ENCODE measurements at places on chromosomes 12 and 14.

GRCh38 chr12:85803923-85804322 lies 32.3 kb downstream of the RASSF9 start:
- no peak for DNase-seq

DNA sequence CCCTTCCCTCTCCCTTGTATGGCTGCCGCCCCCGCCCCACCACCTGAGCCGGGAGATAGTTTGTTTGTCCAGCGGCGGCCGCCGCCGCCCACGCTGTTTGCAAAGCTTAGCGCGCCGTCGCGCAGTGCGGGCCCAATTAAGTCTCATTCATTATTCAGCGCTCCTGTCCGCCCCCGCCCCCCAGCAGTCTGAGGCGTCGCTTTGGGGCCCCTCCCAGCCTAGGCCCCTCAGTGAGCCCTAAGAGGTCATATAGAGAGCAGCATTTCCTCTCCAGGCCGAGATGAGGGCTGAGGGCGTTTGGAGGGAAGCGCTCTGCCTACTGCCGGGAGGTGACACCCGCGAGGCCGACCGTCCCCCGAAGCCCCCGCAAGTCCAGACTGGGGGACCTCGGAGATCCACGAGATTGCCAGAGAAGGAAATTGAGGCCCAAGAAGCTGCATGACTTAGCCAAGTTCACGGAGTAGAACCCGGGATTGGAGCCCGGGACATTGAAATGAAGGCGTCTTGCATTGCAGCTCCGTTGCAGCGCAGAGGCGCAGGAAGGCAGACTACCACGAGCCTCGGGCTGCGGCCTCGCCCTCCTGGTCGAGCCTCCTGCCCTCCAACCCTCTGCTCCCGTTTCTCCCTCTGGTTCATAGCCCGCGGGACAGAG lies at the start of gene DNAJC22:
Gene DNAJC22 (plus strand): TSS at position 230 of the 652 bp plus-strand sequence. CDS start 1,985 bp downstream, outside the sequence.
- no peak for DNase-seq

- no peak for DNase-seq
Observed at GRCh38 chr12:71164166-71164565, 6.4 kb upstream of the TSPAN8 start.

DNA sequence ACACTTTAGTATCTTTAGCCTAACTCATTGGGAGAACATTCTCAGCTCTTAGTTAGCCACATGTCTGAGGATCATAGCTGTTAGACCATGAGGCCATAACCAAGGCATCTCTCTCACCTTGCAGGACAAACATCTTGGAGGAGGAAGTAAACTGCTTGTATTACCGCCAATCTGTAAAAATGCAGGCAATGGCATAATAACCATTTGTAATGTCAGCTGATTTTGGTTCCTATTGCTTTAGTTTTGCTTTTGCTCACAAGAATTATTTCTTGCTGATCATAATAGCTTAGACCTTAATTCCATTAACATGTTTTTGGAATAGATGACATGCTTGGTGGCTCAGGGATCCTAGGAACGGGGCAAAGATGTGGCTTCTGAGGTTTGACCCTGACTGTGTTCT lies 16.4 kb upstream of the GSG1 start:
- DNase-seq, result no peak

GRCh38 chr14:44494137-44494536 lies 12.9 kb downstream of the FSCB start:
- DNase-seq, result no peak

DNA sequence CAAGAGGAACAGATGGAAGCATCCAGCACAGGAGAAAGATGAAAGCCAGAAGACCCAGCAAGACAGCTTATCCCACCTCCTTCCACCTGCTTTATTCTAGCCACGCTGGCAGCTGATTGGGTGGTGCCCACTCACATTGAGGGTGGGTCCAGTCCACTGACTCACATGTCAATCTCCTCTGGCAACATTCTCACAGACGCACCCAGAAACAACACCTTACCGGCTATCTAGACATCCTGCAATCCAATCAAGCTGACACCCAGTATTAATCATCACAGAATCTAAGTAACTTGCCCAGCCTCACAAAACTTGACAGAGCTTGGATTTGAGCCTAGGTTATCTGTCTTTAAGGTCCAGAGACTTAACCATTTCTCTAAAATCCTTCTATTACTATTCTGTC lies 208.9 kb downstream of the PAH start:
- no peak for DNase-seq
